ENCODE measurements at places on chromosomes 1 and 21.
A peak's percentile ranks its signal among the peaks of the same experiment; 100 is the strongest.

GRCh38 chr1:18681423-18681835 lies 50.8 kb downstream of the PAX7 start:
- DNase-seq: peak; percentile 10

- DNase-seq: no peak
Observed at GRCh38 chr1:15674386-15675159, 9.5 kb upstream of the PLEKHM2 start.

GRCh38 chr21:14533499-14534428 lies 12.4 kb downstream of the SAMSN1 start:
- DNase-seq: no peak

DNA sequence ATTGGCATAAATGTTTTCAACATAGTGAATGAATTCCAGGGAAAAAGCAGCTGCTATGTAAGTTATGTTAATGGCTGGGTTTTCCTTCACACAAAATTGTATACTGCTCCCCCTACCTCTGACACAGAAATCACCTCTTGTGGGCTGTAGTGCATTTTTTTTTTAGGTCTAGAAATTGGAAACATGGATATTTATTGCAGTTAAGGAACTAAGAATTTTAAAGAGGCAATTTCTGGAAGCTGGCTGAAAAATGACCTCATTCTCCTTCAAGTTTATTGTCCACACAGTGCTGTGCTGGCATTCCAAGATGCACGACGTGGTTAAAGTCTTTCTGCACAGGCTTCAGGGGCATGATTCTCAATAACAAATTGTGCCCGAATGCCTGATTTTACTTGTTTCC lies 1424.2 kb downstream of the MRPL39 start:
- DNase-seq: no peak

DNA sequence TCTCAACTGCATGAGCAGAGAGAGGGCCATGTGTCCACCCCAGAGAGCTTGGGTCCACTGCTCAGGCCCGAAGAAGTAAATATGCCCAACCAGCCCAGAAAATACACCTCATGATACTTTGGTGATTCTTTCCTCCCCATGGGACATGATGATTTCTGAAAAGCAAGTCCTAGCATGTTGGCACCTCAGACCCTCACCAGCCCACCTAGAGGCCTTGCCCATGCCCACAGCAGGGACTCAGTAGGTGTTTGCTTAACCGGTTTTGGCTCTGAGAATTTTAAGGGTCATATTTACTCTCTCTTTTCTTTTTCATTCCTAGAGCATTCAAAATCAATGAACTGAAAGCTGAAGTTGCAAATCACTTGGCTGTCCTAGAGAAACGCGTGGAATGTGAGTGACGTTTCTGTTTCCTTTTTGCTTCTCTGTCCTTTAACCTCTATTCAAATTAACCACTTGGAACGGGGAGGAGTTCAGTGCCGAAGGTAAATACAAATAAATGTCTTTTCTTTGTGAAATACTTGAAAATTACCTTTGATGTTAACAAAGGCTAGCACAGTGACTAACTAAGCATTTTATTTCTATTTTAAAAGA lies 79.7 kb downstream of the PDE9A start:
- no peak for DNase-seq

DNA sequence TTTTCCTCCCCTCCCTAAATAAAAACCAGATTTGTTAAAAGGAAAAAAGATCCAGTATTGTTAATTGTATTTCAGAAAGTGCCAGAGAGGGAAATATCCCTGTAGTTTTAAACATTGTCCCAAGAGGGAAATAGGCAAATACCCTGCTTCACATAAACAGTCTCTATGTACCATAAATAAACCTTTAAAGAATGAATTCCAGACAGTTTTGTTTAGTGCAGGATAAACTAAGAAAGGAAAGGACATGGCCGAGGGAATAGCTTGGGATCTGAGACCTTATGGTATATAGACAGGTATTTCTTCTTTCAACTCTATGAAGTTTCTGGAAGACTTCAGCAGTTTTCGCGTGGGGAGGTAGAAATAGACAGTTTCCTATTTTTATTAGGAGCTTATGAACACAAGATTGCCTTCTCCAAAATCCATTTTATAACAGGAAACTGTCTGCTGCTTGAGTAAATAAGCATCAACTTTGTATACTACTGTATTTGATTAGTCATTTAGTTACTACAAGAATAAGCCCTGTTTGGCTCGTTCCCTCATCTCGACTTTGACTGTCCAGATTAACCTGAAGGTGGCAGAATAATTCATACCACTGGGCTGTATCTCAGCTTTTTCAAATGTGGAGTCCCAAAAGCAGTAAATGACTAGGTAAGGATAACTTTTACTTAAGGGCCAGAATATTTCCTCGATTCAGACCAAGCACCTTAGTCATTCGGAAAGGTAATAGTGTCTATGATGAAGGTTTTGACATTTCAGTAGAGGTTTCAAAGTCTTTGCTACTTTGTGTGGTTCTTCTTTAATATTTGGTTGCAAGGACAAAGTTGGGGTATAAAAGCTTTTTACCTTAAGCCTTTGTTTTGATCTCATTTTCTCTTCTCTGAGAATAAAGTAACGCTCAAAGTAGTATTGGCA lies 177.5 kb downstream of the VPS13D start:
- DNase-seq: no peak

DNA sequence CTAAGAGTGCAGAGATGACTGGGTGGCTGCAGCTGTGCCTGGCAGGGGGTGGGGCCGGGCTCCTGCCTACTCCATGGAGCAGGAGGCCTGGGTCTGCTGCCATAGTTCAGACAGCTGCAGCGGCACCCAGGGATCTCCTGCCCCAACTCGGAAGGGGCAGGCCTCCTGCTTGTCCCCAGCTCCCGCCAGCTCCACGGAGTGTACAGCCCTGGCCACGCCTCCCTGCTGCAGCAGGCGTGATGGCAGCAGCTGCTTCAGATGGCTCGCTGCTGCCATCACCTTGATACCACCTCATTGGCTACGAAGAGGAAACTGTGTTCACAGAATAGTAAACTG lies 35.9 kb downstream of the ACTL8 start:
- no peak for DNase-seq

- no peak for DNase-seq
Observed at GRCh38 chr1:228073061-228073856, 9.2 kb upstream of the ARF1 start.

DNA sequence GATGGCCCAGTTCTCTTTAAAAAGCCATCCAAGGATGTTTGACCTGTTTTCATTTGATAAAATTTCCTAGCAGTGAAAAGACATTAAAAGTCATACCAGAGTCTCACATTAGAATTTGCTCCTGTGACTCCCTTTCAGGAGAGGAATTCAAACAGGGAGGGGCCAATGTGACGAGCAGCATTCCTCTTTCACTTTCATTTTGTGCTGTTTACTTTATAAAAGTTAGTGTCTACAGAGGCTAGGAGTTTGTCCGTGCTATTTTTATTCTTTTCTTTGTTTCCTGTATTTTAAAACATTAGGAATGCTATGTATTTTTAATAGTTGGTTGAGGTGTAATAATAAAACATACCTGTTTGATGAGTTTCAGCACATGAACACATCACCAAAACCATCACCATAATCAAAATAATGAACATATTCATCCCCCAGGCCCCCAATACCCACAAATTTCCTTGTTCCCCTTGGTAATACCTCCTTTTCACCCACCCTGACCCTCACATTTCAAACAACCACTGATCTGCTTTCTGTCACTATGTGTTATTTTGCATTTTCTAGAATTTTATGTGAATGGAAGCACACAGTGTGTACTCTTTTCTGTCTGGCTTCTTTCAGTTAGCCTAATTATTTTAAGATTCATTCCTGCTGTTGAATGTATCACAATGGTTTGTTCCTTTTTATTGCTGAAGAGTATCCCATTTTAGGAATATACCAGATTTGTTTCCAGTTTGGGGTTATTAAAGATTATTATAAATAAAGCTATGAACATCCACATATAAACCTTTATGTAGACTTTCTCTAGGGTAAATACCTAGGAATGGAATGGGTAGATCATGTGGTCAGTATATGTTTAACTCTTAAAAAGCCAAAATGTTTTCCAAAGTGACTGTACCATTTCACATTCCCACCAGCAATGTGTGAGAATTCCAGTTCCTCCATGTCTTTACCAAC lies 129.5 kb downstream of the TENT5C start:
- peak; percentile 27 for DNase-seq

DNA sequence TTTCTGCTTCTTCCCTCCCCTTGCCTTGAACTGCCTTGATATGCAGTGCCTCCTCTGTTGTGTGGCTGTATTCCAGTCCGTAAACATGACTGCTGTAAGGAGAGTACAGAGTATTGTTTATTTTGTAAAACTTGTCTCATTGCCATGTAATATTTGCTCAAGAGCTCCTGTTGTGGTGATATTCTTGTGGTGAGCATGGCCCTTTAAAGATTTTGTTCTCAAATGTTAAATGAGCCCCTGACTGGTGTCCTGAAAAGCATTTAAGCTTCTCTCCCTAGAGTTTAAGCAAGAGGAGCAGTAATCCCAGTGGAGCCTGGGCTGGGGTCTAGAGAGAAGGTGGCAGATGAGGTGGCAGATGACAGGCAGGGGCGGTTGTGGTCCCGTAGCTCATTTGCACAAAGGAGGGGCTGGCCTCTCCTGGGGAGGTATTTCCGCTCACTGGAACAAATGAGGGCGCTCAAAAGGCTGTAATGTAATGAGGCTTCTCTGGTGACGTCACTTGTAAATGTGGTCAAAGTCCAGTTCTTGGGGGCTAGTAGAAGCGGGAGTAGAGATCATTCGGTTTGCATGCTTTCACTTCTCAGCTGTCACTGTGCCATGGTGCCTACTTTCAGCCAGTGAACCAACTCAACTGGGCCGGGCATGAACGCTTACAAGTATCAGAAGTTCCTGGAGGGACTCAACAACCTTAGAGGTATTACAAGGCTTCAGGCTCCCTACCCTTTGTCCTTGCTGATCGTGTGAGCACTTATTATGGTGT lies 46.0 kb upstream of the MACF1 start:
- no peak for DNase-seq

DNA sequence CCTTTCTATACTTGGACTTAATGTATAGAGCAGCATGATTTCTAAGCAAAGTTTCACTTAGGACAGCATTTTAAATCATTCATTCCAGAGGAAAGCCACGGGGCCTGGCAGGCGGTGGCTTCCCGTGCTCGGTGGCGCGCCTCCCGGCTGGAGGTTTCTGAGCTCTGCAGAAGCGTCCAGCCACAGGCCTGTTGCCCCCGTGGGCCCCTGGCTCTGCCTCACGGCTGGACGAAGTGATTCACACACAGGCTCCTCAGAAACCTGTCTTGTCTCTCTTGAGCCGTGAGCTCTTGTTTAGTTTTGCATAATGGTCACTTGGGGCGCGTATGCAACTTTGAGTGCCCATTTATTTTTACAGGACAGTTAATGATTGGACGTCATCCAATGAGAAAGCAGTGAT lies 22.1 kb upstream of the DIP2A start:
- DNase-seq: no peak

DNA sequence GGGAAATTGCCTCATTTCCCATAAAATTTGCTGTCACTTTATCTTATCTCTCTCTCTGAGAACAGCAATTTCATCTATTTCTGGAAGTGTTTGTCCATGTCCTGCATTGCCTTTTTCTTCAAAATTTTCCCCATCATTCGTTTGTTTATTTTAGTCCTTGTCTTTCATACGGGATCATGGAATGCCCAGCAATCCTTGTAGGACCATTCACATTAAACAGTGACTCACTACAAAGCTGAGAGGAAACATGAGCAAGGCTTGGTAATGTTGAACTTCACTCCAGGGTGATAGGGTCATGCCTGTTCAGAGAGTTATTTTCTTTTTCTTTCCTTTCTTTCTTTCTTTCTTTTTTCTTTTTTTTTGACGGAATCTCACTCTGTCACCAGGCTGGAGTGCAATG lies 32.2 kb upstream of the HNRNPU start:
- no peak for DNase-seq

GRCh38 chr1:225980005-225980836 lies 18.9 kb downstream of the SDE2 start:
- DNase-seq: no peak

DNA sequence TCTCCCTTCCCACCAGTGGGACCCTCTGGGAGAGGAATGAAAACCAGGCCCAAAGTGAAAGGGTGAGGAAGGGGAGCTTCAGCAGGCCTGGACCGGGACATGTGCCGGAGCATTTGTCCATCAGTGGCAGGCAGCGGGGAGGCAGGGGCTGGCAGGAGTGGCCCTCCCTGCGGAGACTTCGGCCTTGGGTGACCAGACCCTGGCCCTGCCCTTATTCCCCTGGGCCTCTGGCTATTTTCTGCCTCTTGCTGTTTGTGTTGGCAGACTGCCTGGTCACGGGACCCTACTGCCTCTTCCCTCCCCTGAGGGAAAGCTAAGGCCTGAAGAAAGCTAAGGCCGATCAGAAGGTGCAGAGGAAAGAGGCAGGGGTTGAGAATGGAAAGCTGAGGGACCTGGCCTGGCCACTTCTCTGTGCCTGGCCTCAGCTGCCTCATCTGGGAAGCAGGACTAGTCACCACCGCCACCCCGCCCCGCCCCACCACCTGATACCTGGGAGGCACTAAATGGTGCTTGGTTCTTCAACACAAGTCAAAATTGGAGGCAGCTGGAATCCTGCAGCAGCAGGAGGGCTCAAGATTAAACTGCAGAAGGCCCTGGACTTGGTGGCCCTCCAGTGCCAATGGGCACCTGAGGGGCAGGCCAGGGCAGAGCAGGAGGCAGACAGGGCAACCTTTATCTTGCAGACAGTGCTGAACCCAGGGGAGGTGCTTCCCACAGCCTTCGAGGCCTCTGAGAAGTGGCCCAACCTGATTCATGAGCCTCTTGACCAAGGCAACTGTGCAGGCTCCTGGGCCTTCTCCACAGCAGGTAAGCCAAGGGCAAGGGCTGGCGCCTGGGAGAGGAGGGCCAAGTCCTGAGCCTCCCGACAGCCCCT lies 7.9 kb downstream of the TINAGL1 start:
- DNase-seq: no peak

GRCh38 chr1:42008264-42008663 lies 89.5 kb upstream of the HIVEP3 start:
- no peak for DNase-seq

DNA sequence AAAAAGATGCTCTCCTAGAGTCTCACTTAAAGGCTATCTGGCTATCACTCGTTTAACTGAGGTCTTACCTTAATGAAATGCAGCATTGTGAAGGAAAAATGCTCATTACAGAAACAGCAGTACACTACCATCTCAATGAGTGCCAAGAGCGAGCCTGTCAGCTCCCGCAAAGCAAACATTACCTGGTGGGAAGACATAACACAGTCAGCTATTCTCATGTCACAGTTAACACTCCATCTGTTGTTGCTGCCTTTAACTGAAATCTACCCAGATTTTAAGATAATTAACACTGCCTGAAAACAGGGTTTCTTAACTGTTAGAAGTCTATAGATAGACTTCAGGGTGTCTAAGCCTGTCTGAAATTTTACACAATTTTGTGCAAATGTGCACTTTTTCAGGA lies 39.1 kb downstream of the PCSK9 start:
- DNase-seq: no peak

GRCh38 chr1:54835131-54835898 lies 34.2 kb upstream of the TTC22 start:
- DNase-seq: no peak

GRCh38 chr1:2350501-2350900 lies 40.9 kb downstream of the MORN1 start:
- DNase-seq: no peak

- DNase-seq: no peak
Observed at GRCh38 chr1:4500441-4500840, 154.0 kb upstream of the AJAP1 start.
